Activated B cell treated with CpG ODN at 0.5 μM for 24 hours (primary cell): ENCODE measurements at places on chromosomes 1 and 21.

- no peak for DNase-seq
These were observed 58.4 kb upstream of the RNPC3 start for GRCh38 chr1:103467100-103467499.

DNA sequence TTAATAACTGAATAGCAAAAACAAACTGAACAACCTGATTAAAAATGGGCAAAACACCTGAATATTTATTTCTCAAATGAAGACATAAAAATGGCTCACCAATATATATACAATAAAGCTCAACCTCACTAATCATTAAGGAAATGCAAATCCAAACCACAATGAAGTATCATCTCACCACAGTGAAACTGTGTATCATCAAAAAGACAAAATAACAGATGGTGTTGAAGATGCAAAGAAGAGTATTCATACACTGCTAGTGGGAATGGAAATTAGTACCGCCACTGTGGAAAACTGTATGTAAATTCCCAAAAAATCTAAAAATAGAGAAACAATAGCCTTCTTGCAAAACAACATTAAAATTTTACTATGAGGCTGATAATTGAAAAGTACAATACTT lies 1660.1 kb upstream of the B3GALT2 start:
- no peak for DNase-seq

DNA sequence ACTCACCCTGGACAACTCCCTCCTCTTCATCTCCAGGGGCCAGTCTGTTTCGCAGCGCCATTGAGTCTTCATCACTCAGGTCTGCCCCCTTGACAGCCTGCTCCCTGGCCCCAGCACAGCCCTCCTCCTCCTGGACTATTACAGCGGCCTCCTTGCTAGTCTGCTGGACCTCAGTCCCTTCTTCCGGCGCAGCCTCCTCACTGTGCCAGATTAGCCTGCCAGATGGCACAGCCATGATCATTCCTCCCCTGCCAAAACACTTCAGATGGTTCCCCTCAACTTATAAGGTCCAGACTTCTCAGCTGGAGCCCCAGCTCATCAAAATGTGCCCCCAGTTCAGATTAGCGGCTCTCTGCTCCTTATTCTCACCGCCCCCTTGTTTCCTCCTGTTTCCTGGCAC lies 7.0 kb upstream of the CELSR2 start:
- DNase-seq, result no peak

DNA sequence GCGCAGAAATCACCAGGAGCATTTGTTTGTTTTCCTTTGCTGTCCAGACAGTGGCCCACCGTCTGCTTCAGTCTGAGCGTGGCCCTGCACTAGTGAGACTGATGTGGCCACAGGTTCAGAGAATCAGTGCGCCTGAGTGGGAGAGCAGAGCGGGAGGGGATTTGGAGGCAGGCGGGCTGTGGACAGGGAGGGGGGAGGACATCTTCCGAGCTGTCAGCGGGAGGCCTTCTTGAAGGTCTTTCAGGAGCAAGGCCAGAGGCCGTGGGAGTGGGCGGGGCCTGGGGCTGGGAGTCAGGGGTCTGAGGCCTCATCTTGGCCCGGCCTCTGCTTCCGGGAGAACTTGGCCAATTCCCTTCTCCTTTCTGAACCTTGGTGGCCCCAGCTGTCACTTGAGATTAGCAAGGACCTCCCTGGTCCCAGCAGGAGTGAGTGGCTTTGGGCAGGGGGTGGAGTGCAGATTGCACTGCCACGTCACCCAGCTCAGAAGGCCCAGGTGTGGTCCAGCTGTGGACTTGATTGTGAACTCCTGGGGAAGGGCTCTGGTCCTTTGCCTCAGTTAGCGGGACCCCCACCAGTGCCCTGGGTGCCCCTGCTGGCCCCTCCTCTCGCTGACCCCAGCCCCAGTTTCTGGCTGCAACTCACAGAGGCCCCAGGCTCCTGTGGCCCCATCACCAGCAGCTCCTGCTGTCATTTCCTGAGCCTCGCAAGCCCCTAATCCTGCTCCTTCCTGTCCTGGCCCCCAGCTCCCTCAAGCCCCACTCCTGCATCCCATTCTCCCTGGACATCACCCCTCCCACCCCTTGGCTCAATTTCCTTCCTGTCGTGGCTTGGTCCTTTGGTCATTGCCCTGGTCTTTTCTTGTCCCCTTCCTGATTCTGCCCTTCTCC lies 8.4 kb downstream of the TNFRSF1B start:
- no peak for DNase-seq

DNA sequence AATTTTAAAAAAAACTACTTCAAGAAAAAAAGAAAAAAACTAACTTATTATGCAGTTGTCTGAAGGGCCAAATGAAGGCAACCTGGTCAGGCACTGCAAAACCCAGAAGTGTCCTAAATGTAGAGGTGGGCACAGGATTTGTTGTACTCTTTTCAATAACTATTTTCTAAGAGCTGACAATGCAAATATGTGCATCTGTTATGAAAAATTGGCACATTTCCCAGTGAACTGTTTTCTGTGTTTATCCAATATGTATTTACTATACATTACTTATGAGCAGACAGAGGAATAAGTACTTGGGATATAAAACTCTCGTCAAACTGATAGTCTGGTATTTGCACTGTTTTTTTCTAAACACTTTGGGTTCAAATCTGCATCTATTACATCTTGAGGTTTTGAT lies 188.0 kb upstream of the C21orf91 start:
- no peak for DNase-seq

DNA sequence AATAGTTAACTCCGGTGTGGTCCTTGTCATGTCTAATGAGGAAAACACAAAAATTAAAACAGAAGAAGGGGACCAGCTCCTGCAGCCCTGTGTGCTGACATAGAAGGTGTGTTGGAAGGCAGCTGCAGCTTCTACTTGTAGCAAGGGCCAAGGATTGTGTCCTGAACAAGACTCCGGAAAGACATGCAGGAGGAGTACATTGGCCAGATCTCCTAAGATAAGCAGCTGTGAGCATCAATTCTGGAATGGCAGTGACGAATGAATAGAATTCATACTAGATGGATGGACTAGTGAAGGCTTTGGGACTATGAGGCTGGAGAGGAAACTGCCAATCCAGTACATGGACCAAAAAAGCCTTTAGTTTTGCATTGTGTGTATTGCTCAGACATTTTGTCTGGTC lies 19.3 kb downstream of the RPS6KA1 start:
- DNase-seq, result no peak

- DNase-seq, result no peak
These were observed 25.0 kb upstream of the RD3 start for GRCh38 chr1:211517006-211517405.

- no peak for DNase-seq
These were observed 115.3 kb downstream of the C1orf21 start for GRCh38 chr1:184502161-184502560.

- DNase-seq, result no peak
These were observed 2.1 kb downstream of the BRINP3 start for GRCh38 chr1:190475421-190476141.

DNA sequence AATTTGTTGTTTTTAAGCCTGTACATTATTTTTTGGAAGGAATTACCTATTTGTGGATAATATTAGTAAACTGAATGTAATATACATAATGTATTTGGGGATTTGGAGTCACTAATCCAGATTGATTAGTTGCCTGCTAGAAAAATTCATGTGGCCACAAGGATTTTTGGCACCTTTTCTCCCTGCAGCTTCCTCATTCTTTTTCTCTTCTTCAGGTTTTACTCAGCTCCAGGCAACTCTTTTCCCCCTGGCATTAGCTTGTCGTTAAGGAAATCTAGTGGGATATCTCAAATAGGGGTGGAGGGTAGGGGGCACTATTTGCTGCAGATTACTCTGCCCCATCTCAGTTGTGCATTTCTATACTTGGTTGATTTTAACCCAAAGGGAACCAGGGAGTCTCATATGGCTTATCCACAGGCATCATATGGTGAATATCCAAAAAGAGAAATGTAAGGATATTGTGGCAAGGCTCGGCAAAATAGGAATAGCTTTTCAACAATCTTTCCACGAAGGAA lies 203.1 kb downstream of the NFIA start:
- DNase-seq, result no peak

DNA sequence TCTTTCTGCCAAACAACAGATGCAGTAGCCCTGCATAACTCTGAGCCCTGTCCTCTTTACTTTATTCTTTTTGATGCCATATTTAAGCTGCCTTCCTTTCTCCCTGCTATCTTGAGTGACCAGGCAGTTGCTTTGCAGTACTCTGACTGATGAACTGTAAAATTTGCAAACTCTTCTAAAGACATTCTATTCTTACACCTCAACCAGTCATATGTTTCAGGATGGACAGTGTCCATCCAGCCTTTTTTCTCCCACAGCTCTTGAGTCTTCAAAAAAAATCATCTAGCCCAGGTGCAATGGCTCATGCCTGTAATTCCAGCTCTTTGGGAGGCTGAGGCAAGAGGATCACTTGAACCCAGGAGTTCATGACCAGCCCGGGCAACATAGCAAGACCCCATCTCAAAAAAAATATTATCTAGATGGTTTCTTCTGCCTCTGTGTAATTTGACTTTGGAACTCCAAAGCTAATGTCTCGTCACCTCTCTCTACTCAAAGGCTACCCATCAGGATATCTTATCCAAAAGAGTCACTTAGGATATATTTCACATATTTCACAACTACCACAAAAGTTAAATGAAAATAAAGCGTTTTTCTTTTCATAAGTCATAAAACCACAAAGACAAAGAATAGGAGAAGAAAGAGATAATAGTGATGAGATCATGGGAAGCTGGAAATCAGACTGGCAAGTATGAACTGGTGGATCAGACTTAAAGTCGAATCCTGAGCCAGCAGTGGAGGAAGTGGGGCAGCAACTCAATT lies 54.6 kb upstream of the IPO9 start:
- no peak for DNase-seq

GRCh38 chr21:31459457-31459856 lies 115.4 kb upstream of the TIAM1 start:
- DNase-seq, result no peak

GRCh38 chr1:12095452-12096263 lies 32.6 kb downstream of the TNFRSF8 start:
- DNase-seq, result no peak

DNA sequence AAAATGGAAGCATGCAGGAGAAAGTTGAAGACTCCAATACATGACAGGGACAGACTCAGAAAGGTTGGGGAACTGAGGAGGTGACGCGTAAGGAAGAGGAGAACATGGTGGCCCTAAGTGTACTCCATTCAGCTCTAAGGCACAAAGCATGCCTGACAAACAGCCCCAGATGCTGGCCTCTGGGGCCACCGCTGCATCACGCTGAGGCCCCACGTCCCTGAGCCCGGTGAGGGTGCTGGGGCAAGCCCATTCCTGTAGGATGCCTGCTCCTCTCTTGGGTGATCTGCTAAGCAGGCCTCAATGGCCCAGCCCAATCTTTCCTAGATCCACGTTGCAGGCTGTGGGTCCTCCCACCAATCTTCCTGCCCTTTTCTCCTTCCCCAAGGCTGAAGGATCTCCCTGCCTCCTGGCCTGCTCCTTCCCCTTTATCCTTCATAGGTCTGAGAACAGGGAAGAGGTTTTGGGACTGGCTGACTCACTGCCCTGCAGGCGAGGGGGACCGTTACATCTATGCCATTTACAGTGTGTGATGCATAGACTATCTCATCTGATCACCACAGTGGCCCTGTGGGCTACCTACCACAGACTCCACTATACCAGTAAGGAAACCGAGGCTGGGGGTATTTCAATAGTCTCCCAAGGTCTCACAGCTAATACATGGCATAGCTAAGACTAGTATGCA lies 16.8 kb upstream of the NID1 start:
- DNase-seq, result no peak

DNA sequence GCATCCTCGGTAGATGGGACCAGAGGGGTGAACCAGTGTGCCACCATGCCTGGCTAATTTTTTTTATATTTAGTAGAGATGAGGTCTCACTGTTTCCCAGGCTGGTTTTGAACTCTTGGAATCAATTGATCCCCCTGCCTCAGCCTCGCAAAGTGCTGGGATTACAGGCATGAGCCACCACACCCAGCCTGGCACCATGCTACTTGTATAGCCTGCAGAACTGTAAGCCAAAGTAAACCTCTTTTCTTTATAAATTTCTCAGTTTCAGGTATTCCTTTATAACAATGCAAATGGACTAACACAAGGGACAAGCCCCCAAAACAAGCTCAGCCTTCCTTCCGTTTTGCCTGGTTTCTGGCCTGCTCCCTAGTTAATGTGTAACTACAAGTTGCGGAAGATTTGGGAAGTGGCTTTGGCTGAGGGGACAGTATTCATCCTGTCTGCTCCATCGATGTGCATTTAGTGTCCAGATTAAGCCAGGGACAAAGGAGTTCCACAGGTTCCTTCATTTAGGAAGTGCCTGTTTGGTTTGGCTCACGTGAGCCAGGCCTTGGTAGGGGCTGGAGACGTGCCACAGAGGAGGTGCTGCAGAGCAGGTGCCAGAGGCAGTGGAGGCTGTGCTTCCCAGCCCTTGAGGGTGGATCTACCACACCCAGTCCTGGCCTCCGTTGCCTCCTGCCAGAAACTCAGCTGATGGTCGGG lies 4.4 kb downstream of the AVPR1B start:
- DNase-seq, result no peak

GRCh38 chr1:118317842-118318614 lies 133.0 kb upstream of the SPAG17 start:
- no peak for DNase-seq

DNA sequence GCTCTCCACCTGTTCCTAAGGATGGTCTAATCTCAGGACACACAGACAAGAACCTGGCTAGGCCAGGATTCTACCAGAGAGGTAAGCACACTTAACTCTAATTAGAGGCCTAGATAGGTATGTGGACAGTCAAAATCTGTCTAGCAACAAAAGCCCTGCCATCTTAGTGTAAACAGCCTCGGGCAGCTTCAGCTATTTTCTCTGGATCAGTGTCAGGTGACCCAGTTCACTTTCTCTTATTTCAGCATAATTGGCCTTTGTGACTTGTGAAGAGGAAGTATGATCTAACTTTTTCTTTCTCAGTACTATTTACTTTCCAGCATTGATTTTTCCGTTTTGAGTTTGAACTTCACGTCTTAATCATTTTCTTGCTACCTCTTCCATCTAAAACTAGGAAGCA lies 217.7 kb downstream of the CRB1 start:
- DNase-seq, result no peak

- DNase-seq, result no peak
These were observed 152.9 kb downstream of the FCRL5 start for GRCh38 chr1:157399343-157399983.

DNA sequence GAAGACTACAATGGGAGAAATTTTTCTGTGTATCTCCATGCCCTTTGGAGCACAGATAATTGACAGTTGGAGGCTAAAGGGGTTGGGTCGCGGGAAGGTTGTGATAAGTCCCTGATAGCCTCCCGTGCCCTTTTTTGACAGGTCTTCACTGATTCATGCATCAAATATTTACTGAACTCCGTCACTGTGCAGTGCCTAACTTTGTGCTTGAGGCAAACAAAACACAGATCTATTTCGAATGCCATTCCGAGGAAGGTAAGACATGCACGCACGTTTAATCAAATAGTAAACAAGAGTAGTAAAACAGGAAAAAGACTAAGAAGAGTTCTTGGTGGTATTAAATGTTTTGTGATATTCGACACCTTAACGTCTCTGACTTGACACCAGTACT lies 494 bp upstream of the PIP5K1A start:
- no peak for DNase-seq

GRCh38 chr1:113178522-113178921 lies 105.5 kb downstream of the LRIG2 start:
- DNase-seq, result no peak

GRCh38 chr1:174710868-174711845 lies 263.4 kb downstream of the GPR52 start:
- DNase-seq, result no peak
